ENCODE measurements at places on chromosomes 1 and 21.

DNA sequence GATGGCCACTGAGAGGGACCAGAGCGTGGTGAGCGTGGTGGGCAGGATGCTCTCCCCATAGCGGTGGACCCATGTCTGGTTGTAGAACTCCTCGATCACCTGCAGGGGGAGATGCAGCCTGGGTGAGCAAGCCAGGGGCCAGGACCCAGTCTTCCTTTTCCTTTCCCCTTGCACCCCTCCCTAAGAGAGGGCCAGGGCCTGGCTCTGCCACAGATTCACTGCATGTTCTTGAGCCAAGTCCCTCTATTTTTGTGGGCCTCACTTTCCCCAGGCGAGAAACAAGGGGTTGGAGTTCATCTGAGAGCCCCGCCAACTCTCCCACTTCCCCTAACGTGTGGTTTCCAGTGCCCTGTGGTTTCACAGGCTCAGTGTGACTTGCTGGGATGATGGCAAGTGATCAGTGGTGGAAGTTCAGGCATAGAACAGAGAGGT, 27.5 kb downstream of the SLC2A1 start:
- peak; percentile 62 for DNase-seq

GRCh38 chr1:172821609-172822274, 162.8 kb downstream of the FASLG start:
- no peak for DNase-seq

DNA sequence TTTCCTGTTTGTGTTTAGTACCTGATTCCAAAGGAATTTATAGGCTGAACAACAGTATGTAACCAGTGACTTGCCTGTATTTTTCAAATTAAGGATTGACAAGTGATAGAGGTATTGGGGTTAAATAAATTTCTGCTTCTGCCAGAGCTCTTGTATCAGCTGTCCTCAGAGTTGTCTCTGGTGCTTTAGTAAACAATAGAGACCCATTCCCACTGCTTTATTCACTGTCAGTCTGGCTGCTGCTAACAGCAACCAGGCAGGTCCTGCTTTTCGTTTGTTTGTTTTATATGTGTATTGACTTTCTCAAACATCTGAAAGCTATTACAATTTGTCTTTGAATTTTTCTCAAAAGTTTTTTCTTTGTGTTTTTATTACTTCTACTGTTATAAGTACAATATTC, 76.1 kb downstream of the OLFM3 start:
- DNase-seq, result no peak

DNA sequence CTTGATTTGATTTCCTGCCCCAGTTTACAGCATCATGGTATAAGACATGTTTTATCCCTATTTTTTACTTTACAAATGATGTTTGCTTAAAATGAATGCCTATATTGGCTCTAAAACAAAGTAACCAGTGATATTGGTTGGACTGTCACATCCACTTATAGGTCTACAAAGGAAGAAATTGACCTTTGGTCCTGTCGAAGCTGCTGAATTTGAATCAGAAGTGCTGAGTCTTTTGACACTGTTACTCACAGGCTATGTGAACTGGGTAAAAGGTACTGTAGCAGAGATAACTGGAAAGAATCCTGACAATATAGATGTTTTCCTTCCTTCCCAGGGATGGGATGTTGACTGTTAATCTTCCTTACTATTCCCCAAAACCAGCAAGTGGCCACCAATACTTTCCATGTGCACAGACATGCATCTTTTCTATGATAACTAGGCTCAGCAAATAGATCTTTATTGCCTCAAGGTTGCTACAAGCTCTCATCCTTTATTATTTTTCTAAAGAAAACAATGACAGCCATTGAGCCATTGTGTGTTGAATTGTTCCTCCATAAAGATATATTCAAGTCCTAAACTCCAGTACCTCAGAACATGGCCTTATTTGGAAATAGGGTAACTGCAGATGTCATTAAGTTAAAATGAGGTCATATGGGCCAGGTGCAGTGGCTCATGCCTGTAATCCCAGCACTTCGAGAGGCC, 175.9 kb upstream of the NR5A2 start:
- no peak for DNase-seq

DNA sequence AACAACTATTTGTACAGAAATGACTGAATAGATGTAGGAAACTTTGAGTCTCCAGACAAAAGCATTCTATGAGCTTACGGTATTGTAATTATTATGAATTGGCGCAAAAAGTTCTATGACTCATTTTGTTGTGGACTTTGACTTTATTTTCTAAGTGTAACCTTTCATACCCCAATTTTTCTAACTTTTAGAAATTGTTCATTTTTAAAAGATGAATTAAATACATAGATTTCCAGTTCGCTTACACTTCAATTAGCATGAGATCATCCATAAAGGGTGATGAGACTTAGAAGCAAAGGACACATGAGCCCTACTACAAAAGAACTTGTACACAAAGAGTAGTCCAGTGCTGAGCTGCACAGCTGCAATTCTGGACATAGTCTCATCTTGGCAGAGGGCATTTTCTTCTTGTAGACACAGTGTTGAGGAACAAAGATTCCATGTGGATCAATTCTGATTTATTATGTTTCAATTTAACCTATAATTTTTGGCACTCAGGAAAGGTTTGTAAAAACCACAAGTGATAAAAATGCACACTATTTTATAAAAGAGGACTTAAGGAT, 431.1 kb downstream of the LRRIQ3 start:
- no peak for DNase-seq

GRCh38 chr1:223421676-223422075, 28.5 kb downstream of the CCDC185 start:
- no peak for DNase-seq

GRCh38 chr1:246043556-246043955, 463.5 kb downstream of the SMYD3 start:
- DNase-seq, result no peak

- DNase-seq, result no peak
Measured at GRCh38 chr1:178528953-178529335, 16.0 kb downstream of the TEX35 start.

- peak; percentile 95 for DNase-seq
Measured at GRCh38 chr1:155206891-155207805, 549 bp downstream of the THBS3 start.

GRCh38 chr1:182217071-182217470, 155.6 kb upstream of the ZNF648 start:
- no peak for DNase-seq

DNA sequence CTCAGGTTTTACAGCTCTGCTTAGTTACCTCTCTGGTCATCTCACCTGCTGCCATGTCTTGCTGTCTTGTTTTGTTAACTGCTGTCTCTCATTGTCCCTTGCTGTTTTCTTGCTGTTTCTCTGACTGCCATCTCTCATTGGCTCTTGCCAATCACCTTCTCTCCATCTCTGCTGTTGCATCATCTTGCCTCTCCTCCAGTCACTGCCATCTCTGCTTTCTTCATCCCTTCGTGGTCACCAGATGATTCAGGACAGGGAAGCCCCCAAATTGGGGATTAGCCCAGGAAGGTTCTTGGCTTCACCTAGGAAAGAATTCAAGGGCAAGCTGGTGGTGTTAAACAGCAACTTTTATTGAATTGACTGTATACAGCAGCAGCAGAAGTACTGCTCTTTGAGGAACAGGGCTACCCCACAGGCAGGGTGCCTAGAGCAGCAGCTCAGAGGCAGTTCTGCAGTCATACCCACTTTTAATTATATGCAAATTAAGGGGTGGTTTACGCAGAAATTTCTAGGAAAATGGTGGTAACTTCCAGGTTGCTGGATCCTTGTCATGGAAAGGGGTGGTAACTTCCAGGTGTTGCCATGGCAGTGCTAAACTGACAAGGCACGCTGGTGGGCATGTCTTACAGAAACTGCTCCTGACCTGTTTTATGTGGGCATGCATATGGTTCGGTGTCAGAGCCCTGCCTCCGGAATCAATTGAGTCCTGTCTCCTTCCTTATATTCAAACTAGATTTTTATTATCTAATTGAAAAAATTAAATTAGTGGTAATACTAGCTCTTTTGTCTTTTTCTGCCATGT, 33.4 kb downstream of the SUCO start:
- DNase-seq, result no peak

DNA sequence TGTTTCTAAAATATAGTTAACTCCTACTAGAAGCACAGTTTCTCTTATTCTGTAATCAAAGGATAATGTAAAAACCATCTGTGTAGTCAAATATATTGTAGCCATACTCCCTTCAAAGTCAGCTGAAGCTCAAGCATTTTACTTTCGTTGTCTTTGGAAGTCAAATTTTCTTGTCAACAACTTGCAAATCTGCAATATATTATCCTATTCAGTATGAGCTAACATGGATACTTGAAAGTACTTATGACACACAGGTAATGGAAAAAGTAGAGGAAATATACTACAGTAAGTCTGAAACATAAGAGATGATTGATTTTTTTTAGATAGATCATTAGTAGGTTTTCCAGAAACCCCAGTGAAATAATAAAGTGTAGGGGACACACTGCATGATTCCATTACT, 121.5 kb downstream of the COL24A1 start:
- DNase-seq, result no peak

DNA sequence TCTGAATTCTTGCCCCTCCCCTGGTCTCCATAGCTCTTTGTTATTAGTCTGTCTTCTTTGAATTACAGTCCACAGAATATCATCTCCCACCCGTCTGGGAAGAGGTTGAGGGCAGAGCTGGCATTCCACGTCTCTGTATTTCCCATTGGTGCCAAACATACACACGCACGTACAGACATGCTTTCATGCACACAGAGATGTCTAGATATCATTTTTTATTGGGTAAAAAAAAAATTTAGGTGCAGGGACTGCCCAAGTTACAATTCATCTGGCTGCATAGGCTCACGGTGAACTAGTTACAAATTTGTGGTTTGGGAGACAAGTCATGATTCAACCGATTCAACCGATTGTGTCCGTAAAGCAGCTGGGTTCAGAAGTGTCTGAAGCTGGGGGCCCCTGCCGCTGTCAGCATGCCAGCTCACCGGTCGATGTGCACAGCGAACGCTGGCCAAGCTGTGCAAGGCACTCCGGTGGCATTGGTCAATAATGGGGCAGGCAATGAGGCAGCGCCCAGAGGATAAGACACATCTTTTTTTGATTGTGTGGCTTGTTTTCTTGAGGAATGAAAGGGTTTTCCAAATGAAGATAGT, 73.7 kb downstream of the KCNN3 start:
- DNase-seq, result no peak

DNA sequence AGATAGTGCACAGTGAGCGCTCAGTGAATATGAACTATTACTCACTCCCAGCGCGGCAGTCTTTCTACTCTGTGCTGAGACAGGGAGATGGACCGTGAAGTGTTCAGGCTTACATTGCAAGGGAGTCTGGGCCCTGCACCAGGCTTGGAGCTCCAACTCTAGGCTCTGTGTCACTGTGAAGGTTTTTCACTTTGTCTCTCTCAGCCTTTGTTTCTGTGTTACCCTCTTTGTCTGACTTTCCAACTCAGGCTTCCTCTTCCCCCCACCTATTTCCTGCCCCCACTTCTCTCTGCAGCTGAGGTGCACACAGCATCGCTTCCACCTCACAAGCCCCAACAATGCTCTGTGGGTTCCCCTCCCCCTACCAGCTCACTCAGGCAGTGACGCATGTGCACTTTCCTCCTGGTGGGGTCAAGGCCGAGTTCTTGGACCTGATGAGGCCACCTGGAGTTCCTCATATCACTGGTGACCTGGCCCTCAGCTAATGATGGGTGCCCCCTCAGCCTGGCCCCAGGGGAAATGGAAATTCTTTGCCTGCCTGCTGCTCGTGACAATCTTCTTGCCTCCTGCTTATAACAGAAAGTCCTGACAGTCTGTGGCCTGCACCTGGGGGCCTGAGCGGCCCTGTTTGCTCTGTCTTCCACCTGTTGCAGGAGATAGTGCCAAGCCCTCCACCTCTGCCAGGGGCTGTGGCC, 1.1 kb upstream of the LCK start:
- DNase-seq, result peak; percentile 80

GRCh38 chr1:29901624-29902325, 665.5 kb downstream of the PTPRU start:
- no peak for DNase-seq

- no peak for DNase-seq
Measured at GRCh38 chr1:221469476-221469875, 272.4 kb downstream of the DUSP10 start.

DNA sequence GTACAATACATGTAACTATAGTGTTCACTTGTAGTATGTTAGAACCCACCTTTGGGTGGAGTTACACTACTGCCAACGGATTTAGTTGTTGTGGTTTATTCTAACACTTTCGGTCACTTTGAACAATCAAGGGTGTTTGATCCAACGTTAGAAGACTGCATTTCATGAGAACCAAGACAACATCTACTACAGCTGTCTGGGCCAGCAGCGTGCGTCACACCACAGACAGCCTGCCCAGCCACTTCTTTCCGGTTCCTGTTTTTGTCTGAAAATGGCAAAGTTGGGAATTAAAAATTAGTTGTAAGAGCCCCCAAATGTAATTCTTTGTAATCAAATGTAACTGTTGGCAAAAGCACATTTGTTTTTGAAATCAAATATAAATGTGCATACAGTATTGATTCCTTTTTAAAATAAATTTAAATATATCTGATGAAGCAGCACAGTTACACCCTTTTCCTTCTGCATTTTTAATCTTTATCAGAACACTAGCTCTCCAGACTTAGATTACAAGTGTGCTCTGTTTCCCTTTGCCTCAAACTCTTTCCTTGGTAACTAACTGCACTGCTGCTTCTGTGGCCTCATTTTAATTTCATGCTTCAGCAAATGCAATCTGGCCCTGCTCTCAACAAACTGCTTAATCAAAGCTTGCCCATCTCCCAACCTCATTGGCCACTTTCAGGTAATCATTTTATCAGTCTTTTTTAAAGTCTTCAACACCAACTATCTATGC, 86.6 kb upstream of the DPH5 start:
- DNase-seq, result peak; percentile 74

DNA sequence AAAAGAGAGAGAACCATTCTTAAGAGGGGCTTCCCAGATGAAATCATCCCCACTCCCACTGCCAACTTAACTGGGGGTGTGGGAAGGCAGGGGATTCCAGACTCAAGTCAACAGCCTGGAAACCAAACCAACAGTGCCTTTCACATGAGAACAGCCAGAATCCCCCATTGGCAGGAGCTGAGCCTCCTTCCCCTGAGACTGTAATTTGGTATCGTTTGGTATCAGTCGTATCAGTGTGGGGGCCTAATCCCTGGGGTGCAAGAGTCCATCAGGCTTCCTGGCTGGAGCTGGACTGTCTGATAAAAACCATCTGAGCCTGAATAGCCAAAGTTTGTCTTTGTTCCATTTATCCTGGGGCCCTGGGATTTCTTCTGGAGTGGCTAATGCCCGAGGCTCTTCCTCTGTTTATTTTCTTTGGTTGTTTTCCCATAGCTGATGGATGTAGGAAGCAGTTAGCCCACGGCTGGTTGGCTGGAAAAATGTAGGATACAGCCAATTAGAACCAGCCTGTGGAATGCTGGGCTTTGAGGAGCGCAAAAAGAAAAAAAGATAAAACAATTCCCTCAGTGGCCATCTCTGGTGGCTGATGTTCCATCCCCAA, 84.6 kb downstream of the LAMC2 start:
- DNase-seq, result no peak
